Mesothelial cell of epicardium (in vitro differentiated cells): ENCODE measurements at places on chromosomes 1 and 21. TPM values are rescaled to one million over a fixed set of nuclear protein-coding genes. Genes with fewer than 3 reads are reported as not detected.

DNA sequence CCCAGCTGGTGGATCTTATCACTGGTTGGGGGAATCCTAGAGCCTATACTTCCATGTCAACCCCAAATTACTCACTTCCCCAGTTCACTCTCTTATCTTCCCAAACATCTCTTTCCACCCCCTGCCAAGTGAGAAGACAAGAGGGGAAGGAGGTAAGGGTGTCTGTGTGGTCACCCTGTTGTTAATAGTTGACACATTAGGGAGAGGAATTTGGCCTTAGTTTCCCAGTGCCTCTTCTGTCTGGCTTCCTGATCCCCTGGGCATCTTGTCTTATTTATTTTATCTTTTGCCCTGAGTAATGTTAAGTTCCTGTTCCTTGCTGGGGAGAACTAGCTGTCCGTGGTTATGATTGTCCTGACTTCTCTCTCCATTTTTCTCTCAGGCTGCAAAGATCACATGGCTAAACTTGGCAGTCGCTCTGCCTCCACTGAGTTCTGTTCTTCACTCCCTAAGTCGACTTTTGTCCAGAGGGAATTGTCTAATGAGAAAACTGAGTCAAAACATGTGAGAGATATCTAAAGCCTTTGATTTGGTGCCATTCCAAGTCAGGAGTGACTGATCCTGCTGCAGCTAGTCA is 157.1 kb upstream of the SYT6 start:
- H3K4me3 ChIP-seq, result no peak overlapping the region
- peak overlapping the region; percentile 45 for H3K27ac ChIP-seq
- no peak for DNase-seq
- peaks cover 5% of the 10 kb centered on the region for H3K4me1 ChIP-seq
- H3K36me3 ChIP-seq, result no peaks in the 10 kb centered on the region
- H3K27me3 ChIP-seq, result peaks cover 5% of the 10 kb centered on the region

GRCh38 chr1:15344800-15345704 is 64.6 kb upstream of the EFHD2 start:
- no peak overlapping the region for H3K4me3 ChIP-seq
- no peak overlapping the region for H3K27ac ChIP-seq
- H3K36me3 ChIP-seq, result no peaks in the 10 kb centered on the region

DNA sequence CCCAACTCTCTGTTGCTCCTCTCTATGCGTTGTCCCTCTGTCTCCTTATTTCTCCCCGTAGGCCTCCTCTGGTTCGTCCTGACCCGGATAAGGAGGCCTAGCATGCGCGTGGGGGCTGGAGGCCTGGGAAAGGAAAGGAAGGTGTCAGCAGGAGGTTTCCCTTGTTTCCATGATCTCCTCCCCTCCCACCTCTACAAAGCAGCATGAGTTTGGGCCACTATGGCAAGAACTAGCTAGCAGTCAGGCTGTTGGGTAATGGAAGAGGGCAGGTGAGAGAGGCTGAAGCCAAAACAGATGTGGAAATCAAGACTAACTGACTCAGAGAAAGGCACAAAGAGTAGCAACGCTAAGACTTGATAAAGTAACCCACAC is 687 bp upstream of the SEMA6C start:
- H3K27me3 ChIP-seq, result peaks cover 27% of the 10 kb centered on the region
- DNase-seq, result no peak
- peak overlapping the region; percentile 63 for H3K27ac ChIP-seq
- H3K36me3 ChIP-seq, result no peaks in the 10 kb centered on the region
- peaks cover 12% of the 10 kb centered on the region for H3K4me1 ChIP-seq
- peak overlapping the region; percentile 79 for H3K4me3 ChIP-seq

DNA sequence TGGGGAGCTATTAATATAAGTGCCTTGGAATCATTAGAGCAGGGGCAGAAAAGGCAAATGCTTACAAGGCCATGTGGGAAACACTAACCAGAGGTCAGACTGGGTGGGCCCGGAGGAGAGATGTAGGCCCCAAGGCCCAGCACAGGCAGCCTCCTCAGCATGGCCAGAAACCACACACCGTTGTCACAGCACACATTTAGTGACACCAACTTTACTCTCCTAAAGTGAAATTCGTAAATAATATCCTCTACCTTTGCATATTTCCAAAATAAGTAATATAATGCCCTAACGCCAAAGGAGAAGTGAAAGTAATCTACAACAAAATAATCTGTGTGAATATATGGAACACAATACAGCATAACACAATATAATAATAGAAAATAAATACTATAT is 62.6 kb downstream of the KIF21B start:
- no peak overlapping the region for H3K27ac ChIP-seq
- no peaks in the 10 kb centered on the region for H3K36me3 ChIP-seq
- peaks cover 14% of the 10 kb centered on the region for H3K4me1 ChIP-seq
- no peak overlapping the region for H3K4me3 ChIP-seq
- DNase-seq, result no peak

DNA sequence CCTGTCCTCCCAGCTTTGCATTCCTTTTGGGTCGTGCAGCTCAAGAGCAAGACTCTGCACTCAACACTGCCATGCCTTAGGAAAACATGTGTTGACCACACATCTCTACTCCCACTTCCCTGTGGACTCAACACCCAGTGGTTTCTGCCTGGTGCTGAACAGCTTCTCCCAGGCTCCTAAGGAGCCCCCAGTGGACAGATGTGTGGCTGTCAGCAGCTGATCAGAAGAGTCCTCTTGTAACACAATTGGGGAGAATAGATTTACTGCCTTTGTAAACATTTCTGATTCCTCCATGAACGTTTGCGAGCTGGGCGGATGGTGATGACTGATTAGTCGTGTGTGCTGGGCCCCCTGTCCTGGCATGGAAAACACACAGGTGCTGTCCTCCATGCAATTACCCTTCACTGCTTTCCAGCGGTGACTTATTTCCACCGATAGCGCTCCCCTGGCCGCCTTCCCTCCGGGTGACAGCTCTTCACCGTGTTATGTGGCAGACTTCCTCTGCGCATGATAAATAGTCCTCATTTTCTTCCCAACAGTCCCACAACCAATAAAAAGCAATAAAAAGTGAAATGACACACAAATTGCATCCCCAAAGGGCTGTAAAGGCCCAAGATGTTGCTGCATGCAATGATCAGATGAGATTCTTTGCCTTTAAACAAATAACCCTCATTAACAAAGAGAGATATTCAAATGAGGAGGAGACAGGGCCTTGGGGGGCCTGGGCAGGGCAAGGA is 249.4 kb upstream of the AJAP1 start:
- peaks cover 7% of the 10 kb centered on the region for H3K27me3 ChIP-seq
- H3K36me3 ChIP-seq, result no peaks in the 10 kb centered on the region
- no peak overlapping the region for H3K27ac ChIP-seq

DNA sequence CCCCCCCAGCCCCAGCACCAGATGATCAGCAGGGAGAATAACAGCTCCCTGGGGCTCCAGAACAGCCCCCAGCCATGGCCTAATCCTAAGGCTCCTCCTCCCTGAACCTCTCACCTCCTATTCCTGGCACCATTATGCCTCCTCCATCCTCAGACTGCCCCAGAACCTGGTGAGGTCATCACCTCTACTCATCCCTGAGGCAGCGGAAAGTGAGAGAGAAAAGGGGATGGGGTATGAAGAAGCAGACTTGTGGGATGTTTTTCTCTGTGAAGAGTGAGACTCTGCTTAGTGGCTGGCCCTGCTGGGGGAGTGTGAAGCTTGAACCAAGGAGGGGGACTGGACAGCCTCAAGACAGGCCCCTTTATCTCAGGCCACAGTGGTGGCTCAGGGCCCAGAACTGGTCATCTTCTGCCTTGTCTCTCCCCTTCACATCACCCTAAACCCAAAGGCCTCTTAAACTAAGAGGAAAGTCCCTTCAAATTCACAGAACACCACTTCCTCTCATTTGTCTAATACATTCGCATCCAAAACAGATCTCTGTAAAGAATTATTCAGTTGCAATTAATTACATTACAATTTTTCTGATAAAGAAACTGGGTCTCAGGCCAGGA is 2.2 kb upstream of the PPM1J start:
- H3K27ac ChIP-seq, result peak overlapping the region; percentile 1
- H3K36me3 ChIP-seq, result no peaks in the 10 kb centered on the region

- no peaks in the 10 kb centered on the region for H3K4me1 ChIP-seq
- no peak overlapping the region for H3K27ac ChIP-seq
- peak; percentile 24 for DNase-seq
- H3K36me3 ChIP-seq, result peaks cover 32% of the 10 kb centered on the region
- H3K4me3 ChIP-seq, result no peak overlapping the region
Measured at GRCh38 chr1:5927506-5928370, 64.5 kb downstream of the NPHP4 start.

DNA sequence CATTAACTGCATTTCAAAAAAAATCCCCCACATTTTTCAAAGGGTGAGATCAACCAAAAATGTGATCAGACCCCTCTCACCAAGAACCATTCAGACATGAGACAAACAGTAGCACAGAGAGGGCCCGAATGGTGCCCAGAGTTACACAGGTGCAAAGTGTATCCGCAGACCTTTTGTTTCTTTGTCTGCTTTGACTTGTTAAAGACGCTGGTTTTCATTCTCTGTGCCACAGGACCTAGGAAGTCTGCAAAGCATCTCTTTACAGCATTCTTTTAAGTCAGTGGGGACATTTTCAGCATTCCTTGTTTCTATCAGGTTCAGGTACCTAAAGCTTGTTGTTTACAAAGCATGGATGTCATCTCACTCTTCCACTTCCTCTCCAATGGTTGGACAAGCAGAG is 87.2 kb upstream of the MAP1LC3C start:
- H3K27me3 ChIP-seq, result no peaks in the 10 kb centered on the region
- no peaks in the 10 kb centered on the region for H3K36me3 ChIP-seq

- DNase-seq, result no peak
- H3K36me3 ChIP-seq, result no peaks in the 10 kb centered on the region
- H3K4me1 ChIP-seq, result peaks cover 2% of the 10 kb centered on the region
- H3K27ac ChIP-seq, result no peak overlapping the region
- H3K27me3 ChIP-seq, result no peaks in the 10 kb centered on the region
Measured at GRCh38 chr1:167423684-167424619, 94.4 kb downstream of the CD247 start.

DNA sequence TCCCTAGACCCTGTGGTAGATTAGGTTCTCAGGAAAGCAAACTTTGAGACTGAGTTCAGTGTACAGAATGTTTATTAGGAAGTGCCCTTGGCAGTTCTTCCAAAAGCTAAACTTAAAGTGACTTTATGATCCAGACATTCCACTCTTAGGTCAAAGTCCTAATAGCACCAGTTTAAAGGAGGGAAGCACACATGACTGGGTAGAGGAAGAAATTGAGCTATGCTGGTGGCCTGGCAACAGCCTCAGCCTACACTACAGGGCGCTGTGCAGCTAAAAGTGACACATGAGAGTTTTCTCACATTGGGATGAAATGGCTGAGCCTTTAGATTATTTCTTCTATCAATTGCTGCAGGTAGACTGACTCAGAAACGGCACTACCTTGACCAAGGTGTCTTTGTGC is 280.4 kb downstream of the BRINP2 start:
- H3K27ac ChIP-seq, result no peak overlapping the region
- DNase-seq, result no peak
- peaks cover 2% of the 10 kb centered on the region for H3K27me3 ChIP-seq
- no peak overlapping the region for H3K4me3 ChIP-seq
- no peaks in the 10 kb centered on the region for H3K36me3 ChIP-seq
- H3K4me1 ChIP-seq, result peaks cover 4% of the 10 kb centered on the region

GRCh38 chr1:156813298-156813697 is 3.4 kb downstream of the SH2D2A start:
- H3K36me3 ChIP-seq, result no peaks in the 10 kb centered on the region
- H3K27ac ChIP-seq, result no peak overlapping the region

- no peaks in the 10 kb centered on the region for H3K27me3 ChIP-seq
- H3K4me3 ChIP-seq, result no peak overlapping the region
- H3K27ac ChIP-seq, result no peak overlapping the region
Measured at GRCh38 chr1:168473126-168473525, 70.7 kb downstream of the XCL2 start.

- H3K36me3 ChIP-seq, result peaks cover 7% of the 10 kb centered on the region
- H3K4me1 ChIP-seq, result peaks cover 45% of the 10 kb centered on the region
- no peaks in the 10 kb centered on the region for H3K27me3 ChIP-seq
- peak within 1 kb of the TSS; percentile 99 for H3K27ac ChIP-seq
- peak within 1 kb of the TSS; percentile 97 for H3K4me3 ChIP-seq
Measured at GRCh38 chr1:207051191-207051943, at the start of gene YOD1. YOD1 (minus strand) TSS chr1:207051208; CDS start chr1:207051030, 178 bp downstream.

DNA sequence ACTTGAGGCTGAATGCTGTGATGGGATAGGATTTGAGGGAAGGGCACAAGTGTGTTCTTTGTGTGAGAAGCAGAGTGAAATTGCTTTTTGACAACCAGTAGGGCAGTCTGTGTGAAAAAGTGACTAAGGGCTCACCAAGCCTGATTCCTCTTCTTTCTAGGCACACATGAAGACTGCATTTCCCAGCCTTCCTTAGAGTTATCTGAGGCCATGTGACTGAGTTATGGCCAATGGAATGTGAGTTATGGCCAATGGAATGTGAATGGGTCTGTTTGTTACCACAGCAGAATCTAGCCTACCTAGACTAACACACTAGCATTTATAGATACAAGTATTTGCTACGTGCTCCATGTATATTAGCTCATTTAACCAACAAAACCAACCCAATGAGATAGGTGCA is 35.3 kb upstream of the DIRAS3 start:
- no peak overlapping the region for H3K27ac ChIP-seq
- H3K36me3 ChIP-seq, result peaks cover 5% of the 10 kb centered on the region
- DNase-seq, result no peak
- H3K27me3 ChIP-seq, result no peaks in the 10 kb centered on the region

DNA sequence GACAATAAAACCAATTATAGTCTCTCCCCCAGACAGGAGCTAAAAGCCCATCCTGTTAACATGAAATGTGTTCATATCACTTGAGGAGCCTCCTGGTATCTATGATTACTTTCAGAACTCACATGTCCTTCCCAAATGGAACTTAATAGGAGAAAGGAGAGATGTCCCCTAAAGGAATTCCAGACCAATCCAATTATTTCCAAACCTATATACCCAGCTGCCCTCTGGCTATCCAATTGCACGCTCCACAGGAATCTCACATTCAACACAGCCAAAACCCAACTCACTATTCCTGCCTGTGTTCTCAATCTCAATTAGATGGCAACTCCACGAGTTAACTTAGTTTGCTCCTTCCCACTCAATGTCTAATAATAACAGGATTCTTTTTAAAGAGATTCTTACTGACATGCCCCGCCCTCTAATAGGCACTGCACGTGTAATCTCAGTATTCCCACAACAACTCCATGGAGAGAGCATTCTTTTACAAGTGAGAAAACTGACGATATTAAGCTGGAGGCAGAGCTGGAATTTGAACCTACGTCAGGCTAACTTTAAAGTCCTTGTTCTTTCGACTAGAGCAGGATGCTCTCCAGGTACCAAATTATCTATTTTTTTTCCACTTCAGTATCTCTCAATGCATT is 59.1 kb upstream of the SEC16B start:
- H3K4me1 ChIP-seq, result peaks cover 13% of the 10 kb centered on the region
- no peak overlapping the region for H3K27ac ChIP-seq
- peaks cover 4% of the 10 kb centered on the region for H3K36me3 ChIP-seq
- no peak overlapping the region for H3K4me3 ChIP-seq

The DVL1 gene
- total RNA-seq, result 54.5 to 58.5 TPM (median 54.7 TPM) in 3 replicates

The AGT gene
- total RNA-seq, result 1.1 to 1.9 TPM (median 1.5 TPM) in 3 replicates

The TRIM46 gene
- total RNA-seq, result 5.7 to 6.6 TPM (median 6.3 TPM) in 3 replicates

The LRIG2 gene
- 29.3 to 31.0 TPM (median 29.9 TPM) in 3 replicates for total RNA-seq

The AIM2 gene
- 0.27 to 0.96 TPM (median 0.61 TPM) in 3 replicates for total RNA-seq

The TRIM67 gene
- 0.04 to 0.09 TPM (median 0.07 TPM) in 3 replicates for total RNA-seq

The ZBTB8A gene
- 14.8 to 16.2 TPM (median 14.9 TPM) in 3 replicates for total RNA-seq

The NPHS2 gene
- not detected in 3 replicates for total RNA-seq

The VASH2 gene
- 39.1 to 43.8 TPM (median 43.6 TPM) in 3 replicates for total RNA-seq

The ACTL8 gene
- total RNA-seq, result not detected in 3 replicates
